Occipital lobe (tissue), 3 donors: ENCODE measurements at places on chromosomes 2 and 18. TPM values are rescaled to one million over a fixed set of nuclear protein-coding genes. Genes with fewer than 3 reads are reported as not detected.

The PAX3 gene
- 0.31 TPM for total RNA-seq

The DUSP19 gene
- total RNA-seq: 19.3 TPM

The CCDC93 gene
- total RNA-seq: 46.6 TPM

The DAPL1 gene
- not detected for total RNA-seq

The IWS1 gene
- 34.5 TPM for total RNA-seq

The RNF125 gene
- 1.1 TPM for total RNA-seq

The ANKRD30BL gene
- total RNA-seq: 27.9 TPM

The STAT4 gene
- total RNA-seq: 1.2 TPM

The MFSD2B gene
- total RNA-seq: not detected

The UGT1A4 gene
- not detected for total RNA-seq

The AQP12A gene
- total RNA-seq: not detected

The ATP6V1C2 gene
- 0.16 TPM for total RNA-seq

The ONECUT2 gene
- 0.78 TPM for total RNA-seq

The DGUOK gene
- 45.7 TPM for total RNA-seq

The CDK15 gene
- total RNA-seq: not detected

The KLF11 gene
- total RNA-seq: 14.0 TPM

The PROKR1 gene
- total RNA-seq: 2.0 TPM

The ZNF385B gene
- total RNA-seq: 18.4 TPM

The PDE11A gene
- total RNA-seq: 1.7 TPM

The UGT1A1 gene
- not detected for total RNA-seq

The ANKRD44 gene
- 170 TPM for total RNA-seq

The TEX44 gene
- total RNA-seq: not detected

The GPR45 gene
- 0.78 TPM for total RNA-seq

The KCNIP3 gene
- total RNA-seq: 6.9 TPM

The CCL20 gene
- total RNA-seq: not detected

The MEMO1 gene
- total RNA-seq: 79.1 TPM

The RPRM gene
- total RNA-seq: 95.9 TPM
